ENCODE measurements at places on chromosomes 12 and 14. TPM values are rescaled to one million over a fixed set of nuclear protein-coding genes. Genes with fewer than 3 reads are reported as not detected.

SERPINA10 gene
- not detected for total RNA-seq

RAD9B gene
- 0.31 TPM for total RNA-seq

KRT2 gene
- not detected for total RNA-seq

LHX5 gene
- not detected for total RNA-seq

DBX2 gene
- total RNA-seq, result not detected
